ENCODE measurements at places on chromosomes 4 and X.

DNA sequence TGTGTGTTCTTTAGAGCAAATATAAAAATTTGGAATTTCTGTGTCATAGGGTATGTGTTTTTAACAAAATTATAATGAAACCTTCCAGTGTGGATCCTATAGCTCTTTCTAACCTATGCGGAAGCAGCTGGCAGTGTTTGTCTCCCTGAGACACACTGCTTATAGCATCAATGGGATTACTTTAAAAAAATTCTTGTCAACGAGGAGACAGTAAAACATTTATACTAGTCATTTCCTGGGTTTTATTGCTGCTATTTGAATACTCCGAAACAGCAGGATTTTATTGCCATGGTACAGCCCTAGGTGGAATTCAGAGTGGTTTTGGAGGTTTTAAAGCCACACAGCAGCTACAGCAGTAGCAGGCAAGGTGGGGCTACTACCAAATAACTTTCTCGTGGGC is 145.1 kb upstream of the IL1RAPL2 start:
- no peak for ATAC-seq

- no peak for ATAC-seq
These were observed 588.2 kb upstream of the ADGRL3 start for GRCh38 chr4:60611762-60612496.

DNA sequence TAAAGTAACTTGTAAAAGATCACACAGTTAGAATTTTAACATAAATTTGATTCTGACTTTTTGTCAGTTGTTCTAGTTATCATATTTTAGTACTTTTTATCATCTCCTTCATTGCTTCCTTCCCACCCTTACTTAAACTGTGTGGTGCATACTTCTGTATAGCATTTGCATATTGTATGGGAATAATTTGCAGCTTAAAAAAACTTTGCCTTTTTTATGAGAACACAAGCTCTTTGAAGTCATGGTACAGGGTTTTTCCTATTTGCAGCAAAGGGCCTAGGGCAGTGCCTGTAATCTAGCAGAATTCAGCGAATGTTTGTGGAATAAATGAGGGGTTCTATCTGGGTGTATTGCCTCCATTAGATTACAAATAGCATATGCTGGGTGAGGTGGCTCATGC is 41.6 kb downstream of the SYNPO2 start:
- no peak for ATAC-seq

- ATAC-seq: no peak
These were observed 97.7 kb downstream of the ARHGAP10 start for GRCh38 chr4:147829401-147830101.

- no peak for ATAC-seq
These were observed 13.6 kb downstream of the STOX2 start for GRCh38 chr4:183918696-183919095.

- ATAC-seq: no peak
These were observed 170.9 kb downstream of the FRMPD4 start for GRCh38 chrX:12309040-12309743.

- ATAC-seq: no peak
These were observed 7.5 kb downstream of the APEX2 start for GRCh38 chrX:55007656-55008055.

DNA sequence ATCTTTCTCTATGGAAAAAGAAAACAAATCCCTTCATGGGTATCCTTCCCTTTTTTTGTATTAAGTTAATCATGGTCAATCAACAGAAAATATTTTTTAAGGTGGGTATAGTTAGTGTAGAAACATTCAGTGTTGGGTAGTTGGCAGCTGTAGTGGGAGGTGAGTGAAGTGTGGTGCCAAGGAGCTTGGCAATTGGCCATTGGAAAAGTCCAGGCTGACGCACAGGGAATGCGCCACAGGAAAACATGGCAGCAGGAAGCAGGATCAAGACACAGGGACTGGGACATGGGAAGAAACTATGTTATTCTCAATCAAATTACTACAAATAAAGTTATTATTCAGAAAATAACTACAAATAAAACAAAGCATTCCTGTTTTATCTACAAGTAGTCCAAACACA is 20.0 kb downstream of the PALLD start:
- ATAC-seq: no peak
